ENCODE measurements at places on chromosomes 5 and 9. TPM values are rescaled to one million over a fixed set of nuclear protein-coding genes. Genes with fewer than 3 reads are reported as not detected.

Gene NIM1K
- 0.21 TPM for total RNA-seq

DNA sequence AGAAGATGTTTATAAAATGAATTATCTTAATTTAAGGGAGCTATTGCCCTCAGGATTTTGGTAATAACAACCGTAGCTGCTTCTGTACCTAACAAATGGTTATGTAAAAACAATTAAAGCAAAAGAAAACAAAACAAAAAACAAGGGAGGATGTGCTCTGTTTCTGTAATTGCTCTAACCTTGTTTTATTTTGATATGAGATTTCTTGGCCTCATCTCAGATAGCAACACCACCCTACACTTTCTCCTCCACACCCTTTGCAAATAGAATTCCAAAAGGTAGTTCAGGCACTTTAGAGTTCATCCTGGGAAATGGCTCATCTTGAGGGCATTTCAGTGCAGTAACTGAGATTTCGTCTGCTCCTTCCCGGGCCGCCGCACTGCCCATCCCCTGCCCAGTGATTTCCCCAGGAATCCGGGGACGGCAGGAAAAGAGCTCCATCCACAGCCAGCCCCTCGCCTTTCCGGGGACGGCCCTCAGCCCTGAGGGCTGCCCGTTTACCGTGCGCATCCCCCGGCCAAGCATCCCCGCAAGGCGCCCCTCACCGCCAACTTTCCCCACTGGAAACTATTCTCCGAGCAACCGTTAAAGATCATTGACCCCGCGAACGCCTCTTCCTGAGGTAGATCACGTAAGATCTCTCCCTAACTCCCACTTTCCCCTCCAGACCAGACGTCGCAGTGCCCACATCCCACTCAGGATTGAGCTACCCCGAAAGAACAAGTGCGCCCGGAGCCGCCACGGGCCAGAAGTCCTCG is 1.2 kb downstream of the FNBP1 start:
- DNase-seq, result peak; percentile 36

DNA sequence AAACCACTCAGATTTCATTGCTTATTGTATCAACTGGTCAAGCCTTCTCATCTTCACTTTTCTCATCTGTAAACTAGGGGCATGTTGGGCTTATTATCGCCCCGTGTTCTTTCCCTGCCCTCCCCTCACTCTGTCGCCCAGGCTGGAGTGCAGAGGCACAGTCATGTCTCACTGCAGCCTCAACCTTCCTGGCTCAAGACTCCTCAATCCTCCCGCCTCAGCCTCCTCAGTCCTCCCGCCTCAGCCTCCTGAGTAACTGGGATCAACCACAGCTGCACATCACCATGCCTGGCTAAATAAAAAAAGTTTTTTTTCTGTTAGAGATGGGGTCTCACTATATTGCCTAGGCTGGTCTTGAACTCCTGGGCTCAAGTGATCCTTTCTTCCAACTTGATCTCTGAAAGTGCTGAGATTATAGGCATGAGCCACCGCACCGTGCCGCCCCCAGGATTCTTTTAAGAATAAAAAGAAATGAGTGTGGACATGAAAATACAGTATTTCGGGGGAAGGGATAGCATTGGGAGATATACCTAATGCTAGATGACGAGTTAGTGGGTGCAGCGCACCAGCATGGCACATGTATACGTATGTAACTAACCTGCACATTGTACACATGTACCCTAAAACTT is 2.0 kb downstream of the MAML1 start:
- no peak for DNase-seq

DNA sequence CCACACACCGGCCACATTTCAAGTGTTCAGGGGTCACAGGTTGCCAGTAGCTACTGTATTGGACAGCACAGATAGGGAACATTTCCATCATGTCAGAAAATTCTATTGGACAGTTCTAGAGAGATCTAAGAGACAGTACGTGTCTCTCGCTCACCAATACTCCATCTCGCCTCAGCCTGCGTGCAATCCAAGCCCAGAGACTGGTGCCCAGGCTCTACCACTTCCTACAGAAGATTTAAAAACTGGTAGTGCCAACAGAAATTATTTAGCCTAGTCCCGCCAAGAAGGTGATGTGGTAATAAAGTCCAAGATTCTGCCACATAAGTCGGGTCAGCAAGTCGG is 390 bp upstream of the SNX2 start:
- DNase-seq, result no peak

DNA sequence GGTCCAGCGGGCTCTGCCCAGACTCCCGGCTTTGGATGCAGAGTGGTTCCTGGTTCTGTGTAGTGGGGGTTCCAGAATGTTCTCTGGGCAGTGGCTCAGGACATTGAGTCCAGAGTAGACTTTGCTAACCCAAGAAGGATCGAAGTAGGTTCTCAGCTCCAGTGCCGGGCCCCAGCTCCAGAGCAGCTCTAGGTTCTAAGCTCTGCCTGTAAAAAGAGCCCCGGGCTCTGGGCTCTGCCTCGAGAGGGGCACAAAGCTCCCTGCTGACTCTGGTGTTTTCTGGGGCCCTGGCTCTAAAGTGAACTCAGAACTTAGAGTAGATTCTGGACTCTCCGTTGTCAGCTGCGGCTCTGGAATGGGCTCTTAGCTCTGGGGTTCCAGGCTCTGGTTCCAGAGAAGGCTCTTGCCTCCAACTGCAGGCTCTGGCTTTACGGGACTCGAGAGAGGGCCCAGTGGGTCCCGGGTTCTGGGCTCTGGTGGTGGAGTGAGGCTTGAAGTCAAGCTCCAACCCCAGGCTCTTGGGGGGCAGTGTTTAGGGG is 414 bp downstream of the WDR38 start:
- DNase-seq, result no peak

DNA sequence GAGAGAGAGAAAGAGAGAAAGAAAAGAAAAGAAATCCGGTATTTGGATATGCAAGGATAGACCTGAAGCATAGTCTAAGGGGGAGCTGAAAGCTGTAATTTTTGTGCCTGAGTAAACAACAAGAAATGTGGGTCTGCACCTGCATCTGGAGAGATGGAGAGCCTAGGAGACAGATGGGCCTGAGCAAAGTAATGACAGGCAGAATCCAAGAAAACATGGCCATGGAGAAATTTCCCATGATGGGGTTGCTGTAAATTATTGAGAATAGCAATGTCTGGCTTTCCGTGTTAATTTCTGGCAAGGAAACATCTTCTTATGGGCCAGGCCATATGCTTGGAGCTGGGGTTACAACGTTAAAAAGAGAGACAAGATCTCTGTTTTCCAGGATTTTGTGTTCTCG is 40.2 kb downstream of the YIPF5 start:
- DNase-seq, result no peak

Gene NR4A3
- total RNA-seq, result 0.26 TPM

GRCh38 chr9:36937951-36938350 is 96.1 kb downstream of the PAX5 start:
- DNase-seq, result no peak

DNA sequence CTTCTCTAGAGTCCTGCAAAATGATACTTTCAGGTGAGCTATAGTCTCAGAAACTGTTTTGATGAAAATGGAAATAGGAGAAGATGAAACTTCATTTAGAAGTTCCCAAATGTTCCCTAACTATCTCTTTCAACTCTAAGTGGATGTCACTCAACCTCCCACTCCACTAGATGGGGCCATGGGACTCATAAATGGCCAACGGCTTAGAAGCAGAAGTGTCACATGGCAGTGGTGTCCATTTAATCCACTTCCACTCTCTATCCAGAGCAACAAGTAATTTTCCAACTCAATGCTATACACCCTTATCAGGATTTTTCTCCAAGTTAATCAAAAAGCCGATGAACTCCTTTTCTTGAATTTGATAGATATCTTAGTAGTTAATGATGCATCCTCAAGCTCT is 295.7 kb downstream of the EDIL3 start:
- DNase-seq, result peak; percentile 66

Gene WDR38
- total RNA-seq, result 0.16 TPM

DNA sequence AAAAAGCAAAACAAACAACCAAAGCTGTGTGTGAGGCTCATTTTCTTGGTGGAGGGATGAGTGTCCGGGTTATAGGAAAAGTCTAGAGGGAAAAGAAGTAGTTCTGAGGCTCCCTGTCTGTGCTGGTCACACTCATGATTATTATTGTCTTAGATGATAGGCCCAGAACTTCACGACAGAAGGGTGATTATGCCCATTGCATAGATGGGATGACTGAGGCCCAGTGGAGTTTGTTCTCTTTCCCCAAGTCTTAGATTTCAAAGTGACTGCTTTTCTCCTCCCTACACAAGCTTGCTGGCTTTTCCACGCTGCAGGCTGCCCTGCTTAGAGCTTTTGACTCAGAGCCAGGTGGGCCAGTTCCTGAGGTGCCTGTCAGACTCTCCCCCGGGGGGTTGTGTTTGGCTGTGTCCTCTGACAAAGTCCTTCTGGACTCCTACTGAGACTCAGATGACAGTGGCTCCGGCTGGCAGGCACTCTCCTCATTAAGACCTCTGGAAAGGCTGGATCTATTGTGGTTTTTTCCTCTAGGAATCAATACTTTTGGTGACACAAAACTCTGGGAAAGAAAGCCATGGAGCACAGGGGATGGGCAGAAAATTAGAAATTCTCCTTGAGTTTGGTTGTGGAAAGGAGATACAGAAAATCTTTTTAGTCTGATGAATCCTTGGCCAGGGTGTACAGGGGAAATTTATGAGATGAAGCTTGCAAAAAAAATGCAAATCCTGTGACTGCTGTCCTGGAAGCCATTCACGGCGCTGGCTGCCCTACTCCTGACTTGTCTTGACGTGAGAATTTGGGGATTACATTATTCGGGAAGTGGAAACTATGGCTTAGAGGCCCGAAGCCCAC is 120.9 kb downstream of the NSG2 start:
- DNase-seq, result no peak

DNA sequence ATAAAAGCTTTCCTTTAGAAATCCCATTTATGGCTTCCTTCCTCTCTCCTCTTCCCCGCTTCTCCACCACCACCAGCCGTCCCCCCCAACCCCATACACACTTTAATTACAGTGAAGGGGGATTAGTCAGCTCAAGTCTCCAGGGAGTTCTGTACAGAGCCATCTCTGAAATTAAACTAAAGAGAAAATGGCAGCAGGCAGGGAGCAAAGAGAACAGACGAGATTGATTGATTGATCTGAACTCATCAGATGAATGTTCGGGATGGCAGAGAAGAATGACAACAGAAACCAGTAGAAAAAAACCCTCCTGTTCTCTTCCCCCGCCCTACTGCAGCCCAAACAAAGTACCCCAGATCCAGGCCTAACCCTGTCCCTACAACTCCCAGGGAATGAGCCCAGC is 241.7 kb upstream of the PANK3 start:
- DNase-seq, result no peak

Gene GPR150
- 0.31 TPM for total RNA-seq

GRCh38 chr9:36823934-36824333 is 210.1 kb downstream of the PAX5 start:
- DNase-seq, result no peak

DNA sequence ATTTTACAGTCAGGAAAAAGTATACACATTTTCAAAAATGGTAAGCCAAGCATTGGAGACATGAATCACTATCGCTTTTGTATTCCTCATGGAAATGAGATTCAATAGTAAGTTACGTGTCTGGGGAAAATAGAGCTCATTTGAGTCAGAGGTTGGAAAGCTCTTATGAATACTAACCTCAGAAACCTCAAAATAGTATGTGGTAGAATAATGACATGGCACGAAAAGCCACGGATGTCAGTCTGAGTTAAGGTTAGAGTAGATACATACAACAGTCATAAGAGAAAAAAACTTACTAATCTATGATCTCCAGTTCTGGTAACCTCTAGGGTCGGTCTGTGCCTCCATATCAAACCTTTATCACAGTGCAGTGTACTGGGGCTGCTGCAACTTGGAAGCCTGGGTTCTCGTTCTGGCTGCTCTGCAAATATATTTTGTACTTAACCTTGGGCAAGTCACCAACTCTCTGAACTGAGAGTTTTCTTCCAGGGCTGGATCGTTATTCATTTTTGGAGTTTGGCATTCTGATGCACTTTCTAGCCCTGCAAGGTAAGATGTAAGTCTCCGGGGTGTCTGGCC is 31.8 kb downstream of the MAP1B start:
- peak; percentile 87 for DNase-seq

DNA sequence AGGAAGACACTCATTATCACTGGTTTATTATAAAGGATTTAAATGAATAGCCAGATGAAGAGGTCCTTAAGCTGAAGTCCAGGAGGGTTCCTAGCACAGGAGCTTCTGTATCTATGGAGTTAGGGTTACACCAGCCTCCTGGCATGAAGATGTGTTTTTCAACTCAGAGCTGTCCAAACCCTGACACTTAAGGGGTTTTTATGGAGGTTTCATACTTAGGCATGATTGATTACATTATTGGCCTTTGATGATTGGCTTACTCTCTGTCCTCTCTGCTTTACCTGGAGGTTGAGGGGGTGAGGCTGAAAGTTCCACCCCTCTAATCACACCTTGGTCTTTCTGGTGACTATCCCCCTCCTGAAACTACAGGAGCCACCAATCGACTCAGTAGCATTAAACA is 84.9 kb upstream of the ZNF169 start:
- no peak for DNase-seq

Measured in myocyte (in vitro differentiated cells).